Activated effector memory CD4-positive, alpha-beta T cell treated with Interleukin-2 at 50 U/mL for 16 hours (primary cell): ENCODE measurements at places on chromosomes 12 and 14.

GRCh38 chr14:45308745-45309397 lies 55.9 kb upstream of the MIS18BP1 start:
- DNase-seq = no peak

- peak; percentile 56 for DNase-seq
Measured at GRCh38 chr14:100072783-100073346, 7.6 kb downstream of the EVL start.

DNA sequence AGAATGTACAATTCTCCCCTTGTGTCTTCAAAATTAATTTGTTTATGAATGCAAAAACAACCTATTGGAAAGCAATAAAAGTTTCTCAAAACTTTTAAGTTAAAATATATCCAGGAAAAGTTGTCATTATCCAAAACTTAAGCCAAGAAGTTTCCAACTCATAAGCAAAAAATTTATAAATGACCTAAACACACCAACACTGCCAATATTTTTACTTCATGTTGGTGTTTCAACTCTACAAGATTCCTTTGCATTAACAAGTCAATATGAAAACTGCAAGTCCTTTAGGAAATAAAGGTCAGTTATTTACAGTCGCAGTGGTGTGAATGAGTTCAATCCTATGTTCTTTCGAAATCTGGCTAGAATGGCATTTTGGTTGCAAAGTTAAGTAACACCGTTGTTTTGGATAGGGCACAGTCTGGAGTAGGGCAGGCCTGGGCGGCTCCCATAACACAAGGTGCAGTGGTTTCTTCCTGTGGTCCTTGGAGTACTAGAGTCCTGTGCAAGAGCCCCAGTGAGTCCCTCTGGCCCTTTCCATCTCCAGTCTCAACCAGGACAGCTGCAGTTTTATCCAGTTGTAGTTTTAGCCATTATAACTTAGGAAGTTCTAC lies 151.4 kb downstream of the MED13L start:
- DNase-seq = no peak

- DNase-seq = no peak
Measured at GRCh38 chr12:47312808-47313426, 233.2 kb upstream of the AMIGO2 start.

- no peak for DNase-seq
Measured at GRCh38 chr12:9098115-9098452, 17.6 kb downstream of the A2M start.
